ENCODE measurements at places on chromosomes 5 and 9.

- DNase-seq, result no peak
Measured at GRCh38 chr5:32709750-32710549, 1.2 kb upstream of the NPR3 start.

- no peak for DNase-seq
Measured at GRCh38 chr5:56479696-56480077, 246.6 kb upstream of the ANKRD55 start.

DNA sequence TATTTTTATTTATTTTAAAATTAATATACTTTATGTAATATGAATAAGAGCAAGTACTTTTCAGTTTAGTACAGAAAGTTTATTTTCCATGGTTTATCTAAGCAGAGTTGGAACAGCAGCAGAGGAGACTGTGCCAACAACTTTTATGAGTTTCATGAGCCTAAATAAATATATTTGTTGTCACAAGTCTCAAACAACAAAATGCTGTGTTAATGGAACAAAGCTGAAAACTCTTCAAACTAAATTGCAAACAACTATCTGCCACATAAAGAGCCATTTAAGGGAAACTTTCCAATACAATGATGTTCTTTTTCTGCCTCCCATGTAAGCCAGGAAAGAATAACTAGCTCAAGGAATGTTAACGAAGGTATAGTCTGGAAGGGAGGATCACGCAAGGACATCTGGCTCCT, 96.1 kb downstream of the FBN2 start:
- DNase-seq, result no peak

DNA sequence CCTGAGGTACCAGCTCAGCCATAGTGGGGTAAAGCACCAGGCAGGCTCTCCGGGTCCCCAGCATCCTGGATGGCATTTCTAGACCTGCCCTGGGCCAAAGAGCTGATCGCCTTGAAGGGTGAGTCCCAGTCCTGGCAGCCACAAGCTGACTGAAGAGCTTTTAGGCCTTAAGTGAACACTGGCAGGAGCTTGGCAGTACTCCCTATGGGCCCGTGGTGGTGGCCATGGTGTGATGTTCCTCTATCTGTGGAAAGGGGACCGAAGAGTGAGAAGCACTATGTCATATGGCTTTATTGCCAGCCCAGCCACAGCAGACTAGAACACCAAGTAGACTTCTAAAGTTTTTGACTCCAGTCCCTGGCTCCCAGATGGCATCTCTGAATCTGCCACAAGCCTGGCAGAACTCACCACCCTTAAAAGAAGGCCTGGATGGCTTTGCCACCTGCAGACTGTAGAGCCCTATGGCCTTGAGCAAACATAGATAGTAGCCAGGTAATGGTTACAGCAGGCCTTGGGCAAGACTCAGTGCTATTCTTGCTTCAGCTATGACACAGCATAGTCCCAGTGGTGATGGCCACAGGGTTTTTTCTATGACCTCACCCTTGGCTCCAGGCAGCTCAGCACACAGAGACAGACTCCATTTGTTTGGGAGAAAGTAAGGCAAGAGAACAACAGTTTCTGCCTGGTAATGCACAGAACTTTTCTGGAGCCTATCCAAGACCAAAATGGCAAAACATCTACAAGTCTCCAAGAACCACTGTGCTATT, 801.5 kb upstream of the DMAC1 start:
- no peak for DNase-seq

- no peak for DNase-seq
Measured at GRCh38 chr5:163548649-163549048, 43.2 kb downstream of the MAT2B start.

GRCh38 chr5:72138943-72139521, 31.8 kb downstream of the MAP1B start:
- DNase-seq, result no peak

GRCh38 chr5:122929001-122929400, 83.6 kb downstream of the SNX24 start:
- DNase-seq, result no peak

- DNase-seq, result no peak
Measured at GRCh38 chr5:65209341-65209740, 272.4 kb downstream of the ADAMTS6 start.

- DNase-seq, result no peak
Measured at GRCh38 chr5:142746532-142747433, 23.4 kb upstream of the ARHGAP26 start.

GRCh38 chr5:148729182-148729581, 74.9 kb upstream of the HTR4 start:
- DNase-seq, result no peak

DNA sequence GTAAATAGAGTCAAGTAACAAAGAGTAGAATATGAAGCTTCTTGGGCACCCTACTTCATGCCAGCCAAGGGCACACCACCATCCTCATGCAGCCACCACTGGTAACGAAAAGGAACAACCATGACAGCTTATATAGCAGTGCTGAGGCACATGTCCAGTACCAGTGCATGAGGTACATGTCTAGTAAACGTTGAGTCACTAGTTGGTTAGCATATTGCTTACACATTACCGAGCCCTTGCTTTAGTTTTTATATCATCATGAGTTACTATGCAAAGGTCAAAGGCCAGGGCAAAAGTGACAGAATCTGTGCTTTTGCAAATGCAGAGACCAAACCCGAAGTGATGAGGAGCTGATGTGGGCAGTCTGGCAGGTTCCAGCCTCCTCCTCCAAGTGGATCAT, 147.1 kb upstream of the MAP1B start:
- DNase-seq, result no peak

- DNase-seq, result peak; percentile 88
Measured at GRCh38 chr5:172886974-172887501, 53.0 kb downstream of the ERGIC1 start.

DNA sequence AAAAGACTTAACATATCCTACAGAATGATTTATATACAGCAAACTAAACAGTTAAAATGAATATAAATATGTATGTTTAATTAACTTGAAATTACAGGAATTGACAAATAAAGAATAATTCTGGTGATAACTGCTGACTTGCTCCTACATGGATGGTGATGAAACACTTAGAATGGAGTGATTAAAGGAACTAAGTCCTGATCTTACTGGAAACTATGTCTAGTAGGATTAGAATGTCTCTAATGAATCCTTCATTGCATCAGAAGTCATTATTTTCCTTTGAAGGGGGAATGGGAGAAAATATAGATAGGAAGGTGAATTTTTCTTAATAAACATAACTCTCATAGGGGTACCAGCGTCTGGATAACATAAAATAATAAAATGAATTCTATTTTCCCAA, 77.1 kb downstream of the CAMK4 start:
- DNase-seq, result no peak

DNA sequence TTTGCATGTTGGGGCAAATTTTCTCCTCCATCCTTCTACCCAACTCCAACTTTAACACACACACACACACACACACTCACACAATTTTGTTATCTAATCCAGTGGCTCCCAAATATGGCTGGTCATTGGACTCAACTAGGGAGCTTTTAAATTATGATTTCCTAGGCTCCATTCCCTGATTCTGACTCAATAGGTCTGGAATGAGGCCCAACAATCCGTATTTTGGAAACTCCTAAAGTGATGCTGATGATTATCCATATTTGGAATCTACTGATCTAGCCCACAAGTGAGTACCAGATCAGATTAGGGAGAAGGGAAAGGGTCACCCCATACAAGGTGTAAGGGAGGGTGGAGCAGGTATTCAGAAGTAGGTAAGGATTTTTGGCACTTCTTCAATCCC, 309.7 kb downstream of the TLE1 start:
- no peak for DNase-seq

DNA sequence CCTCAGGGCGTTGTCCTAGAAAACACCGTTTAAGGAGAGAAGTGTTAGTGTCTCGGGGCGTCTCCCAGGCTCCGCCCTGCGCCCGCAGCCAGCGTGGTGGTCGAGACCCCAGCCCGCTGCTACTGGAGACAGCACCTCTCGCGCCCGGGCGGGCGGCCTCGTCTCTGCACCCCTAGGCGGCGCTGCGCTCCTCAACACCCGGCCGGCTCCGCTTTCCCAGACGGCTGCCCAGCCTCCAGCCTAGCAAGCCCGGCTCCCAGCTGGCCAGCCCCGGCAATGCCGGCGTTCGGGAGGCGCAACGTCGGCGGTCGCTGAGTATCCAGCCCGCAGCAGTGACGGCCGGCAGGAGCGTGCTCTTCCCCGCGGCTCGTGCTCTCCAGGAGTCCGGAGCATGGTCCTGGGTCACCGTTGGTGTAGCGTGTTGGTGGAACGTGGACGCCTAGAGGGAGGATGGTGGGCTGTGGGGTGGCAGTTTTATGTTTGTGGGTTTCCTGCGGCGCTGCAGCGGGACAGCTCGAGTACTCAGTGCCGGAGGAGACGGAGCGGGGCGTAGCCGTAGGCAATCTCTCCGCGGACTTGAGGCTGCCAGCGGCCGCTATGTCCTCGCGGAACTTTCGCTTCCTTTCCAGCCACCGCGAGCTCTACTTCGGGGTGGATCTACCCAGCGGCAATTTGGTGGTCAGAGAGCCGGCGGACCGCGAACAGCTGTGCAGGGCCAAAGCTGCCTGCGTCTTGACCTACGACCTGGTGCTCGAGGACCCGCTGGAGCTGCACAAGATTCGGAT, 536 bp downstream of the PCDHAC1 start:
- DNase-seq, result no peak

DNA sequence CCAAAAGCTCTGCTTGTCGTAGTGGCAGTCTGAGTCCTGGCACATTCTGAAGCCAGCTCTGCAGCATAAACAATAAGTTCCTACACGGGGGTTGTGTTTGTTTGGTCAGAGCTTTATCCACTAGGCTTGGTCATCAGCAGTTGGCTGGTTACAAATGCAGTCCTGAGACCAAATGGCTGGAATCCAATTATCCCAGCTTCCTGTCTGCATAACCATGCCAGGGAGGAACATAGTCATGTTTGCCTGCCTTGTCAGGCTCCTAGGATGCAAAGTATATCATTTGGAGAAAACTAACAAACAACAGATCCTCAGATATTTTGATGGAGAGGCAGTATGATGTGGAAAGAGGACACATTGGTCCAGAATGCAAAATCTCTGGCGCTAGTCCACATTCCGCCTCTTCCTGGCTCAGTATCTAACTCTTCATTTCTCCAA, 85.8 kb downstream of the FBXO38 start:
- DNase-seq, result no peak

DNA sequence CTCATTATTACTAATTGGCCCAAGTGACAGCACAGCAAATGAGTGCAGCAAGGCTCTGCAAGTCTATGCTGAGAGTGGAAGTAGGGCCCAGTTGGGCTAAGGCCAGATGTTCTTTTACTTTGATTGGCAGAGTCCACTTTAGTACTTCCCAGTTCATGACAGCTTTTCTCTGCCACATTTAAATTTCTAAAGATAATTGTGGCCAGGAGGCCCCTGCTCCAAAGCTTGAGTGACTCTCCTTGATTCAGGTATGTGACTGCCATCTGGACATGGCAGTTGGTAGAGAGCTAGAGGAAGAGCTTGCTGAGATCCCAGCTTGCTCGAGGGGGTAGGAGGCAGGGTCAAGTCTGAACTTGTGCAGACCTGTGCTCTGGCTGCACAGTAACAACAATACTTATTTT, 154.1 kb downstream of the CARTPT start:
- no peak for DNase-seq

DNA sequence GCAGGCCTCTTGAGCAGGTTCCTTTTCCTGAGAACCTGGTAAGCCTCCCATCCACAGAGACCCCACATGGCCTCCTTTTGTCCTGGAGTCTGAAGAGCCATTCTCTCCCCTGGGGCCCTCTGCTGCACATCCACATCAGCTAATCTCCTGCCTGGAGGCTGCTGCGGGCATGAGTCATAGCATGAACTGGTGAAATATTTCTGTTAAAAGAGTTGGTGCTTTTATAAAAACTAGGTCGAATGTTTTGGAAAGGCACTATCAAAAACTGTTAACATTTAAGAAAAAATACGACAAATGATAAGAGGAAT, 399.4 kb downstream of the CTNND2 start:
- no peak for DNase-seq

DNA sequence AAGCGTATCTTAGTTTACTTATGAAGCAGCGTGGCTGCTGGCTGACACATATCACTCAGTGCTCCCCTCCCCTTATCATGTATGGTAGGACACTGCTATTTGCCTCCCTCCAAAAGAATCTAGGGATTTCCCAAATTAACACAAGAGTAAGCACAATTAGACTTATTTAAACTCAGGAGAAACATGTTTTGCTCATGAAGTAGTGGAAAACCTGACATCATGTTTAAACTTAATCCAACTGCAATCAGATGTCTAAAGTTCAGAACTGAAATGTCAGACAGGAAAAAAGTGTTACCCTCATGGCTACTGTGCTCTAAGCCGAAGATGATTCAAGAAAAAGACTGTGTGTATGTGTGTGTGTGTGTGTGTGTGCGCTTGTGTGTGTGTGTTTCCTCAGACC, 324.1 kb upstream of the TNC start:
- DNase-seq, result no peak

GRCh38 chr5:176719113-176719739, 71.9 kb downstream of the TSPAN17 start:
- DNase-seq, result no peak

DNA sequence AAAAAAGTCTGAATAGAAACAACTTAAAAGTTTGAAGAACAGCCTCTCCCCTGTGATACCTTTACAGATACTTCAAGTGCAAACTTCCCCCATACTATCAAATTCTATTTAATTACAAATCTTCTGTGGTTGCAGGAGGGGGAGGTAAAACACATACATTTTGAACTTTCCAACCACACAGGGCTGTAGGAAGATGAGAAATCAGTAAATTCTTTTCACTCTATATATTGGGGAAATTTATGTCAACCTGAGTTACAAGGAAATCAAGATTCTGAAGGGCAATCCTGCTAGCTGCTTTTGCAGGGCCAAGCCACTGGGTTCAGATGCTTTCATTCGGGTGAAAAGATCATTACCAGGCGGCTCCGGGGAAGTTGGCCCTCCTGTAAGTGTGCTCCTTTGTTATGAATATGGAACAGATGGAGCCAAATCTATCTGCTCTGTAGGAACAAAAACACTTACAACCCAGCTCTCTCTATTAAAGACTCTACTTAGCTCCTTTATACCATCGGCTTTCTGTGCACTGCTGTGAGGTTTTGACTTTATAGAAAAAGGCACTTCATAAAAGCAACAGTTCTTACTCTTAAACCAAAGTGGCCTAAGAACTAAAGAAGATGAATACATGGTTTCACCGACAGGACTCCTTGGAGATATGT, 269.1 kb downstream of the EFNA5 start:
- DNase-seq, result no peak

- DNase-seq, result no peak
Measured at GRCh38 chr5:37039824-37040223, 163.3 kb downstream of the NIPBL start.

DNA sequence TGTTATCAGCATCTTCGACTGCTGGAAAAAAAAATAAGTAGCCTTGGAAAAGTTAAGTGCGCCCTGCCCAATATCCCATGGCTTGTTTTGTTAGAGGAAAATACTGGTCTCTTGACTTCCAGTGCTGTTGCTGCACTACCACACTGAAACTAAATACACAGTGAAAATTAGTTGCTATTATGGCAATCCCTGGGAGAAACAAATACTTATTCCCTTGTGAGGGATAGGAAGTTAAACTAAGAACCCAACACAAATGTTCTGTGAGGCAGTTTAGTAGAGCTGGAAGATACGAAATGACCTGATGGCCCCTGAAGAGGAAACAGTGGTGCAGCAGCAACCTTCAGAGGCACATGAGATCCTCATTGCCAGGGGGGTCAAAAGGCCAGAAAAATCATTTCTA, 164.0 kb downstream of the ARL15 start:
- no peak for DNase-seq

Measured in SIG-M5 (cell line).